ENCODE measurements at places on chromosomes 16 and 17.
A peak's percentile ranks its signal among the peaks of the same experiment; 100 is the strongest.

GRCh38 chr17:8879410-8879809 is 11.9 kb upstream of the PIK3R6 start:
- no peak for DNase-seq

- DNase-seq: no peak
Measured at GRCh38 chr17:64983708-64984107, 64.4 kb upstream of the LRRC37A3 start.

DNA sequence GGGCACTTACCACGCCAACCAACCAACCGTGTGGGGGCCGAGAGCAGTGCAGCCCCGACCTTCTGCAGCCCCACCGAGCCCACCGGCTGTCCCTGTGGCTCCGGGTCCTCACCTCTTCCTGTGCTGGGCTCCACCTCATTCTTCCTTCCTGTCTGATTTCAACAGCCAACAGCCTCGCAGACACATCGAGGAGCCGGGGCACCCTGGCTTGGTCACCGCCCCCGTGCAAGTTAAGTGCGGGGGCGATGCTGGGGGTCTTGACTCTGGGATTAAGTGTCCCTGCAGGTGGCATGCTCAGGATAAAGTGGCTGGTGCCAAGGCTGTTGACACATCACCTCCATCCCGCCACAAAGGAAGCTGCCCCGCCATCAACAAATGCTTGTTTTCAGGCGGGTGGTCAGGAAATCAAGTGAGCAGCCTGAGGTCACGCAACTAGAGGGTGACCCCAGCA is at the start of gene NLRC3:
Gene NLRC3, minus strand, starts transcription at position 102 of the 451 bp plus-strand sequence. CDS start 12,367 bp downstream, outside the sequence.
- no peak for DNase-seq

- peak; percentile 54 for DNase-seq
Measured at GRCh38 chr16:68902003-68902968, 59.0 kb downstream of the TANGO6 start.

GRCh38 chr16:66522816-66523590 is 26.9 kb downstream of the TK2 start:
- DNase-seq: no peak

DNA sequence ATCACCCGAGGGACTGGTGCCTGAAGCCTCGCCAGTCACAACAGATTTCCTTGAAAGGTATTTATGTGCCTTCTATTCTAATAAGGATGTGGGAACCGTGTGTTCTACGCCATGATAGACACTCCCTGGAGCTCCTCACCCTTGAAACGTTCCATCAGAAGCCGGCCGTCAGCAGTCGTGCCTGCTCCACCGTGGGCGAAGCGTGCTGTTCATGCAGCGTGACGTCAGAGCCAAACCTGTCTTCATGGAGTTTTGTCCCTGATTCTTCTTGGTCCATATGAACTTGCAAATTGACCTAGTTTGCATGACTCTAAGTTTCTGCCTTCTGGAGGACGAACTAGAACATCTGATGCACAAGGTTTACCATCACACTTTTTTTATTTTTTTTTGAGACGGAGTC is 4.5 kb upstream of the PPP1R27 start:
- DNase-seq: no peak

DNA sequence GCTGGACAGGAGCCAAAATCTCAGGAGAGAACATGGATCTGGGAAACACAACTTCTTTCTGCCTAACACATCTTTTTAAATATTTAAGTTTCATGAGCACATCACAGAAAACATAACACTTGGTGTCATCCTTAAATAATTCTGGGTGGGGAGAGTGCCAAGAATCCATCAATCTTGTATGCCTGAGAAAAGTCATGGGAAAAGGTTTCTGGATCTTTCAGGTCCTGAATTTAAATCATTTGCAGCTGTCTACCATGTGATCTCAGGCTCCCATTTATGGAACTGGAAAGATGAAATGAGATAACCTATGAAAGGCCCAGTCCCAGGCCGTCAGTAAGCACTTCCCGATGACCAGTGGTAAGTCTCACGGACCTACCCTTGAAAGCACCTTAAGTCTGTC is 15.1 kb downstream of the CDH11 start:
- no peak for DNase-seq

DNA sequence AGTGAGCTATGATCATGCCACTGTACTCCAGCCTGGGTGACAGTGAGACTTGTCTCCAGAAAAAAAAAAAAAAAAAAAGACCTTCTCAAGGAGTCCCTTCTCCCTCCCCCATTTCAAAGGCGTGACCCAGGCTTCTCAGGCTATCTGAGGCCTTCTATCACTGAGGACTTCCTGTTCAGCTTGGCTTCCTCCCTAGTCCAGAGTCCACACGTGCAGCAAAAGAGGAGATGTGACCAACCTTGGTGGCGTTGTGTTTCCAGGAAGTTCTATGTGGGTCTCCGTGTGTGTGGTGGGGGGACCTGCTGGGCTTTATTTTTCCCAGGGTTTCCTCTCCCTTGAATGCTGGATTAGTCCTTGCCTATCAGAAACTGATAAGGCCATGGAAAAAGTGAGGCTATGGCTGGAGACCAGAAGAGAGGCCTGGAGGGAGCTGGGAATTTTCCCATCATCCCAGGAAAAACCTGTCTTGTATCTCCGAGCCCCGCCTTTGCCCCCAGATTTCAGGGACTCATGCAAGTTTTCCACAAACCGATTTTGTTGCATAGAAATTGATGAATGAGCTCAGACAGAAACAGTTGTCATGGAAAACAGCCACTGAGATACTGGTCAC is 148.1 kb downstream of the SALL1 start:
- no peak for DNase-seq

DNA sequence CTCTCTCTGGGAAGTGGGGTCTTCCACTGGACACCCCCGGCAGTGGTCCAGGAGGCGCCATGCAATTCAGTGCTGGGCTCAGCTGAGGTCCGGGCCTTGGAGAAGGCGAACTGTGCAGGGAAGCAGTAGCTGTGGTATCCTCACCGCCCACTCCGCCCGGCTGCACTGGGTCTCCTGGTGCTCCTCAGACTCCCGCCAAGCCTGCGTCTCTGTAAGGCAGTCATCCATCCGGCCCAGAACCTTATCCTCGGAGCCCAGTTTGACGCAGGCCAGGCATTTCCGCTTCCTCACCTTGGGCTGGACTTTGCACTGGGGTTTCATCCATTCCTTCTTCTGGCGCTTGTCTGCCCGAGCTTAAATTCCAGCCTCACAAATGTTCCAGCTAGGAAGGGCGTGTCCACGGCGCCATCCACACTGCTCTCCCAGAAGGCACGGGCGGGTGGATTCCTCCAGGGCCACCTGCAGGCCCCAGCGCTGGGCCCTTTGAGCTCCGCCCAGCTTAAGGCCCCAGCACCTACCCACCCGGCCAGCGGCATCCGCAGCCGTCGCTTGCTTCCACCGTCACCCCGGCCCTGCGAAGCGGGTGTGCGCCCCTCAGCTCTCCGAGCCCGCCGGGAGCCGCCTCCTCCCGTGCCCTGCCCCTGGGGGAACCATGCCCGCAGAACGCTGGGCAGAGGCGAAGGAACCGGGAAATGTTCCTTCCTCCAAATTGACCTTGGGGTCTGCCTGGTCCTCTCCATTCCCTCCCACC is 1884.8 kb downstream of the TP53TG3F start:
- no peak for DNase-seq

DNA sequence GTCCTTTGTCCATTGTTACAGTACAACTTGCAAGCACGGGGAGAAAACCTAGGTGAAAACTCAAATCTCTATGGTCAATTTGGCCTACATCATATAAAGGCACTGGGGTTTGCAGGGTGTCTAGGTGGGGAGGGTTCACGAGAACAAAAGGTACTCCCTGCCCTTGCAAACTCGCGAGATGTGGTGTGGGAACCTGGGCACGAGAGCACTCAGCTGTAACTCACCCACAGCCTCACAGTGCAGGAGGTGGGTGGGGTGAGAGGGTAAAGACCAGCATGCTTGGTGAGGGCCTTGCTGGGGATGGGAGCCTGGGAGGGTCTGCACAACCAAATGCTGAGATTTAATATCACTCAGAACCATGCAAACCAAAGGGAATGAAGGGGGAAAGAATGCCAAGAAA is 18.4 kb upstream of the ZNF594 start:
- DNase-seq: no peak

DNA sequence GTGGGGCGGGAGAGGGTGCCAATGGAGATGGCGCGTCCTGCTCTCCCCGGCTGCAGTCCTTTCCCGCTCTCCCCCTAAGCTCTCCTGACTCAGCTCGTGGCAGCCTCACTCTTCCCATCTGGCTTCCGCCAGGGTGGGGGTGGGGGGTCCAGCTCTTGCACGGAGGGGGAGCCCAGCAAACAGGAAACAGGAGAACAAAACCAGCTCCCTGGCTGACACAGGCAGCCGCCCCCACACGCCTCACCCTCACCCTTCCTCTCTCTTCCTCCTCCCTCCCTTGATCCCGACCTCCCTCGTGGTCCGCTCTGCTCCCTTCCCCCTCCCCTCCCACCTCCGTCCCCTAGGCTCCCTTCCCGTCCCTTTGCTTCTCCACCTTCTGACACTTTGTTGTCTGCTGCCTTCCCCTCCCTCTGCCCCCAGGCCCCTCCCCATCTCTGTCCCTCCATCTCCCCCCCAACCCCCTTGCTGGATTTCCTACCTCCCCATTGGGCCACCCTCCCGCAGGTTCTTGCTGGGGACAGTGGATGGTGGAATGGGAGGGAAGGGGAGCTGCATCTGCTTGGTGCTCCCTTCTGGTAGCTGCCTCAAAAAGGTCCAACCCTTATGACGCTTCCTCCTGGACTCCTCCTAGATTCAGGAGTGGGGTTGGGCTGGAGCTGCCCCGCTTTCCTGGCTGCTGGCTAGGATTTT is 23.7 kb downstream of the ARHGAP23 start:
- DNase-seq: peak; percentile 67

DNA sequence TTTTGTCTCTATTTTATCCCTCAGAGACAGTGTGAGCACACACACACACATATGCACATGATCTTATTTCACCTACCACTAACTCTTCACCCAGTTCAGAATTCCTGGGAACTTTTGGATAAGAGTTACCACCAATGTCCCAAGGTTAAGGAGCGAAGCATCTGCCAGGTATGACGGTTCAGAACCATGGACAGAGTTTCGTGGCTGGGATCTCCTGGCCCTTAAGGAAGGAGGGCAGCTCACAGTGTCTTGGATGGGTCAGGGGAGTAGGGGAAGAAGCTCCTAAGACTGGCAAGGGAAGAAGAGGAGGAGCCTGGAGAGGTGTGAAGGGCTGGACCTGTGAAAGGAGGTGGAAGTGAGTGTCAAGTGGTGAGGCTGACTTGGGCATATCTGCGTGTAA is 23.0 kb upstream of the TMEM132E start:
- DNase-seq: no peak

DNA sequence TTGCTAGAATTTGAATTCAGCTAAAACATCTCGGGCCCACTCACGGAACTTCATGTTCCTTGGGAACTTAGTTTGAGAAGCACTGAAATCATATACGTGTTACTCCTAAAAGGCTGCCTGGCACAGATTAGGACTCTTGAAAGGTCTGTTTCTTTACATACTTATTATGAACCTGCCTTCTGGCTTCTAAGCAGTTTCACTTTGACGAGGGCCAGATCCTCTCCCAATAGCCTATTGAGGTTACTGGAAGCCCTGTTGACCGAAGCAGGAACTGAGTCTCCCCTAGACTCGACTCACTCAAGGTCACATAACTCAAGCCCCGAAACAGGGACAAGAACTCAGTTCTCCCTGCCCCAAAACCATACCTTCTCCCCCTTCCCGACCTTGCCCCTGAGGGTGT is 121.9 kb upstream of the PLCG2 start:
- DNase-seq: no peak

- no peak for DNase-seq
Measured at GRCh38 chr16:68997564-68997963, 107.9 kb upstream of the HAS3 start.

All from AG09319 (cell line).